Activated CD8-positive, alpha-beta memory T cell treated with anti-CD3 and anti-CD28 coated beads for 4 hours (primary cell): ENCODE measurements at places on chromosomes 12 and 14.

GRCh38 chr12:132672678-132673077 lies 14.5 kb downstream of the POLE start:
- DNase-seq: no peak

DNA sequence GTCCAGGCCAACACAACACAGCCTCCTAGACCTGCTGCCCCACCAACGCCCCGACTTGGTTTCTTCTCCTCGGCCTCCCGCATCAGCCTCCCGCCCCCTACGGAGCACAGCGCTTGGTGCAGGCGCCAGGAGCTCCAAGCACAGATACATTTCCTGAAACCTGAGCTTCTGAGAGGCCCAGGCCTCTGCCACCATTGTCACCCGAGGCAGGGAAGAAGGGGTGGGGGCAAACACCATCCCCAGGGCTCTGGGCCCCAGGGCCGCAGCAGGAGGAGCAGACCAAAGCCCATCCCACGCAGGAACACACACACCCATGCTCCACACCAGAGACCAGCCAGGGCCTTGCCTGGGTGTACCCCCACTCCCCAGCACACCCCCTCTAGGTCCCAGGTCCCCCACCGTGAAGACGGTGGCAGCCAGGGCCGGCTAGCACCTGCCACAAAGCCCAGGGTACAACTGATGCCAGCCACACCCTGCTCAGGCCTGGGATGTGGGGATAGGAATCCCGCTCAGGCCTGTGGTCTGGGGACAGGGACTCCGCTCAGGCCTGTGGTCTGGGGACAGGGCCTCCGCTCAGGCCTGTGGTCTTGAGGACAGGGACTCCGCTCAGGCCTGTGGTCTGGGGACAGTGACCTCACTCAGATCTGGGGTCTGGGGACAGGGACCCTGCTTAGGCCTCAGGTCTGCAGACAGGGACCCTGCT lies 5.4 kb downstream of the JAG2 start:
- DNase-seq: no peak

DNA sequence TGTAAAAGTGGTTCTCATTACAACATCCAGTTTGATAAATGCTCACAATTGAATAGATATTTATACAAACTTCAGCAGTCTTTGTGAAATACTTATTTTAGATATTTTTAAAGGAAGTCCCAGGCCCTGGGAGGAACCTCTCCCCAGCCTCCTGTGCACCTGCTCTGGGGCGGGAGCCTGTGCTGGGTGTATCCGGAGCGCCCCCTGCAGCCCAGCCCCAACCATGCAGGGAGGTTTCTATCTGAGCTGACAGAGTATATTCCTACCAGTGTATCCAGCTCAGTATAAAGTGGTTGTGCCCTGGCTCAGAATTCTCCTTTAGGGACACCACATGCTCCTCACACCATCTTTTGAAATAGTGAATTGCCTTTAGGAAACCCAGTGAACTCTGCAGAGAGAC lies 851.8 kb downstream of the TMEM121 start:
- no peak for DNase-seq

DNA sequence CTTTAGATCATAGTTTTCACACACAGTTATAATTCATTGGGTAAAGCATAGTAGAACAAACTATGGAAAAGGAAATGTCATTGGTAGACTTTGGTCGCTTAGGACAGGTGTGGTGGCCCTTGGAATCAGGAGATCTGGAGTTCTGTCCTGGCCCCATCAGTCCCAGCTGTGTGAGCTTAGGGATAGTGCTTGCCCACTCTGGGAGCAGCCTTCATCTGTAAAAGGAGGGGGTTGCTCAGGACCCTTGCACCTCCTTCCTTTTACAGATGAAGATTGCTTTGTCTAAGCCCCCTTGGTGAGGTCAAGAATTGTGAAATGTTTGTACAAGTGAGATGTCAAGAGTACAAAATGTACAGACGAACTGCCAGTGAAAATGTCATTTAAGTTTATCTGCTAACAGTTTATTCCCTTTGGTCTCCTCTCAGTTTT lies 93.2 kb downstream of the BORCS5 start:
- no peak for DNase-seq

- no peak for DNase-seq
These were observed 39.4 kb upstream of the FBRSL1 start for GRCh38 chr12:132450418-132451171.
